ENCODE measurements at places on chromosomes 11 and 22.

DNA sequence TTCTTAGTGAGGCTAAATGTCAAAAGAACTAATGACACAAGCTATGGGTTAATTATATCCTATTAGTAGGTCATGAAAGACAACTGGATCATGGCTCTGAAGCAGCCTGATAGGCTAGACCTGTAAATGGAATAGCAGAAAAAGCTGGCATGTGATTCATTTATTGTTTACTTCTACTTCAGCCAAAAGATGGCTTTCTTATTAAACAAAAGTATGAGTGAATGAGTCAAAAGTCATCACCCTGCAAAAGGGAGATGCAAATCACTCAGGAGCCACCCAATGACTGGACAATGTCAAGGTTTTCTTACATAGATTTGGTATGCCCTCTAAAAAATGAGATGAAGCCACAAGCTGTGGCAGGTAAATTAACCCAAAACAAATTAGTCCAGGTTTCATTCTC is 138.0 kb downstream of the TRPC6 start:
- no peak for DNase-seq

- DNase-seq: no peak
These were observed 73.1 kb downstream of the ARHGAP32 start for GRCh38 chr11:129119036-129119435.

DNA sequence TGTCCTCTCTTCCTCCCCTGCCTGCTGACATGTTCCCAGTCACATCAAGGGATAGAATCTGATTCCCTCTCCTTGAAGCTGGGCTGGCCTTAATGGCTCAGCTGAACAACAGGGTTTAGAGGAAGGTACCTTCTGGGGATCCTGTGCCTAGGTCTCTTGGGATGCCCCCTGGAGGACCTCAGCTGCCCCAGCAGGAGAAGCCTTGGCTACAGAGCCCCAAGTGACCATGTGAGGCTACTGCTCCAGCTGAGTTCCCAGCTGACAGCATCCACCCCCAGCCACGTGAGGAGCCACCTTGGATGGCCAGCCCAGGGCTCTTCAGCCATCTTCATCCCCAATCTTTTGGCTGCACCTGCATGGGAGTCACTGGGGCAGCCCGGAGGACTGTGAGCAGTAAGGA is 1499.3 kb downstream of the TBC1D22A start:
- no peak for DNase-seq

- no peak for DNase-seq
These were observed 39.7 kb downstream of the USP35 start for GRCh38 chr11:78228467-78228866.

DNA sequence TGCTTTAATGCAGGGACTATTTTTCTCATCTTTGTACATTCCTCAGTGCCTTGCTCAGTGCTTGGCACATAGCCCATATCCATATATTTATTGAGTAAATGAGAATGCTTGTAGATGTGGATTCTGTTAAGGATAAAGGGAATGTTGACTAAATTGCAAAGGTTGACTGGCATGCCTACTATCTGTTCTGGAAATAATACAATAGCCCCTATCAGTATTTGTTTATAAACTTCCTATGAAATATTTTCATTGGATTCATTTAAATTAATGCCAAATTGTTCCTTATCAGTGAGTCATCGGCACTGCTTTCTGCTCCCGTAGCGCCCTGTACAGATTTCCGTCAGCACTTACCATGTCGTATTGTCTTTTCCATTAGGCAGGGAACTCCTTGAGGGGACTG is 8.0 kb downstream of the RNF121 start:
- DNase-seq: no peak

DNA sequence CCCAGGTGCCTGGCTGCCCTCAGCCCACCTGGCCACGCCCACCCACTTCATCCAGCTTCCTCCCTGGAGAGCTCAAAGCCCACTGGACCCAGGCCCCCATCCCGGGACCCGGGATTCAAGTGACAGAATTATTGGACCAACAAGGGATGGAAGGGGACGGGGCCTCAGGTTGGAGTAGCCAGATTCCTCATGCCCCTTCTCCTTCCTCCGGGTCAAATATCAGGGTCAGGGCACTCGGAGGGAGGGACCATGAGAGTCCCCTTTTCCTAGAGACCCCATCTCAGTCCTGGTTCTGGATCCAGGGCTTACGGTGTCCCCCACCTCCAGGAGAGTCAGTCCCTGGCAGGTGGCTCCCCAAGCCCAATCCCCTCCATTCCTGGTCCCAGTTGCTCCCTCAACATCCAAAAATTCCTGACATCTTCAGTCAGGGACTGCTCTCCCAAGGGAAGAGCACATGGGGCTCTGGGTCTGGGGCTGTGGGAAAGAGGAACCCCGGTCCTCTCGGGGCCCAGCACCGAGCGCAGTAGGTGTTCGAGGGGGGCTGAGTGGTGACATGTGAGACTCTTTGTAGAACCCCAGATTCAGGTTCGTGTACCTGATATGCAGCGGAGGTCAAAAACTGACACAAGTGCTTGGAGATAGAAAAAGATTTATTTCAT is 37.7 kb downstream of the IGLL5 start:
- DNase-seq: no peak

DNA sequence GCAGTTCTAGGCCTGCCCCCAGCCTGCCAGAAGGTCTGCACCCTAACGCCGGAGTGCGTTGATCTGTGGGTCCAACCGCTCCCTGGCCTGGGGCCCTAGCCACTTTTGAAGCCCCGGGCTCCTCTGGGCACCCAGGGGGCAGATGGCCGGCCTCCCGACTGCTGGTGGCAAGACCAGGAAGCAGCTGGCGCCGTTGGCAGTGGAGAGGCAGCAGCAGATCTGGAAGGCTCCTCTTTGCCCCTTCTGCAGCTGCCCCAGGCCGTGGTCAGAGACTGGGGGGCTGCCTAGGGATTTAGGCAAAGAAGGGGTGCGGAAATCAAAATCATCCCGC is 445 bp upstream of the VWCE start:
- DNase-seq: no peak
